ENCODE measurements at places on chromosomes 11 and 22. TPM values are rescaled to one million over a fixed set of nuclear protein-coding genes. Genes with fewer than 3 reads are reported as not detected.

Gene TMEM191C
- 4.2 TPM for total RNA-seq

GRCh38 chr22:25078591-25078990 lies 121.1 kb upstream of the CRYBB3 start:
- DNase-seq = no peak
- no peak overlapping the region for H3K4me3 ChIP-seq
- no peaks in the 10 kb centered on the region for H3K36me3 ChIP-seq

DNA sequence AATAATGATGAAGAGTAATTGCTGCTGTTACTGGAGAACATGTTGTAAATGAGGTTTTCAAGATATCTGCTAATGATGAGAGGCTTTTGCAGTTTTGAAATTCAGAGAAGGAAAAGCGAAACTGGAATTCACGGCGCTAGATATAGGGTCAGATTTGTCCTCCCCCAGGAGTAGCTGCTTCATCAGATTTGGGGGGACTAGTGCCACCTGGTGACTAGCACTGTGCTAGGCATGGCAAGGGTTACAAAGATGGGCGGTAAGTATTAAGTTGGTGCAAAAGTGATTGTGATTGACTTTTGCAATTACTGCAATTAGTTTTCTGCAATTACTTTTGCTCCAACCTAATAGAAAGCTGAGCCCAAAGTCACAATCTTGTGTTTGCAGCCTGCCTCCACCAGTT lies 879.9 kb upstream of the TENM4 start:
- no peak overlapping the region for H3K4me3 ChIP-seq
- no peaks in the 10 kb centered on the region for H3K27me3 ChIP-seq
- H3K4me1 ChIP-seq = no peaks in the 10 kb centered on the region
- peak; percentile 28 for DNase-seq

DNA sequence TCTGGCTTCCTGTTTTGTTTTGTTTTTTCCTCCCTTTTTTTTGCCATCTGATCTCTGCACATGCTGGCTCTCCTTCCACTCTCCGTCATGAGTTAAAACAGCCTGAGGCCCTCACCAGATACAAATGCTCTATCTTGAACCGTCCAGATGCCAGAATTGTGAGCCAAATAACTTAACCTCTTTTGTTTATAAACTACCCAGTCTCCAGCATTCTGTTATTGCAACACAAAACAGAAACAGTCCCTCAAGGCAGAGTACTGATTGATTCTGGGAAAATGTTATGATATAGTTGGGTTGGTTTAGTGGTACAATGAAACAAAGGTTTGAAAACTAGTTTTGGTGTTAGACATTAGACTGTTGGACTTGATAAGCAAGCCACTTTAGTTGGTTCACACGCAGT lies 1390.0 kb upstream of the RAG2 start:
- no peak overlapping the region for H3K27ac ChIP-seq
- no peaks in the 10 kb centered on the region for H3K4me1 ChIP-seq
- no peak for DNase-seq
- no peaks in the 10 kb centered on the region for H3K27me3 ChIP-seq
- H3K36me3 ChIP-seq = peaks cover 3% of the 10 kb centered on the region

DNA sequence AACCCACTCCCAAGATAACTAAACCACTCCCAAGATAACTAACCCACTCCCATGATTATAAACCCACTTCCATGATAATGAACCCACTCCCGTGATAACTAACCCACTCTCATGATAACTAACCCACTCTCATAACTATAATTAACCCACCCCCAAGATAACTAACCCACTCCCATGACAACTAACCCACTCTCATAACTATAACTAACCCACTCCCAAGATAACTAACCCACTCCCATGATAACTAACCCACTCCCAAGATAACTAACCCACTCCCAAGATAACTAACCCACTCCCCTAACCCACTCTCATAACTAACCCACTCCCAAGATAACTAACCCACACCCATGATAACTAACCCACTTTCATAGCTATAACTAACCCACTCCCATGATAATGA lies 30.1 kb upstream of the CELSR1 start:
- H3K27me3 ChIP-seq = no peaks in the 10 kb centered on the region
- no peak for DNase-seq
- no peaks in the 10 kb centered on the region for H3K36me3 ChIP-seq
- H3K4me1 ChIP-seq = no peaks in the 10 kb centered on the region

DNA sequence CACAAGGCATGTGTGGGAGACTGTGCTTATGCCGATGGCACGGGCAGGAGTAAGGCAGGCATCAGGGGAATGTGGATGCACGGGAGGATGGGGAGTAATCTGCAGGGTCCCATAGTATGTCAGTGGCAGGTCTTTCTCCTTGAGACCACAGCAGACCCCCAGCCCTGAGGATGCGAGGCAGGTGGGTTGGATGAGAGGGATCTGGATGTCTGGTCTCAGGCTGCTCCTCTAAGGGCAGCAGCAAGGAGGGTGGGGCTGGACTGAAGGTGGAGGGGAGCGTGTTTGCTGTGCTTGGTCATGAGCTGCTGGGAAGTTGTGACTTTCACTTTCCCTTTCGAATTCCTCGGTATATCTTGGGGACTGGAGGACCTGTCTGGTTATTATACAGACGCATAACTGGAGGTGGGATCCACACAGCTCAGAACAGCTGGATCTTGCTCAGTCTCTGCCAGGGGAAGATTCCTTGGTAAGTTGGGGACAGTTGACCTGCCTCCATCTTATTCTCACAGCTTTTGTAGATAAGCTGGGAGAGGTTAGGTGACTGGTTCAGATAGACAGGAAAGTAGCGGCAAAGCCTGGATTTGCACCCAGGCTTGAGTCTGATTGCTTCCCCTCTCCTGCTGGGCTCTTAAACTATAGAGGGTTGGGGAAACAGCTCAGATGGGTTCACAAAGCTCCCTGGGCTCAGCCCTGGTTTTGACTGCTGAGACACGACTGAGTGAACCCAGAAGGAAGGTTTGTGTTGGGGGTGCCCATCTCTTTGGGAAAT lies at the start of gene APOL1:
TSS of gene APOL1 (plus strand) at position 380 of the 769 bp plus-strand sequence. CDS start 1,823 bp downstream, outside the sequence.
- H3K27ac ChIP-seq = no peak within 1 kb of the TSS
- no peak within 1 kb of the TSS for H3K4me3 ChIP-seq
- no peaks in the 10 kb centered on the region for H3K4me1 ChIP-seq
- peaks cover 9% of the 10 kb centered on the region for H3K36me3 ChIP-seq

Gene SPDYC
- total RNA-seq = 0.44 TPM
